ENCODE measurements at places on chromosomes 5 and 9. TPM values are rescaled to one million over a fixed set of nuclear protein-coding genes. Genes with fewer than 3 reads are reported as not detected.

CDKN2B-AS1 gene
- 6.4 TPM for total RNA-seq

GRCh38 chr5:142117579-142118151 lies 9.1 kb downstream of the NDFIP1 start:
- no peak for DNase-seq

- peak; percentile 57 for DNase-seq
Measured at GRCh38 chr9:131651599-131651998, 88.3 kb downstream of the RAPGEF1 start.

- peak; percentile 23 for DNase-seq
Measured at GRCh38 chr5:159978358-159978757, 30.6 kb upstream of the TTC1 start.

DNA sequence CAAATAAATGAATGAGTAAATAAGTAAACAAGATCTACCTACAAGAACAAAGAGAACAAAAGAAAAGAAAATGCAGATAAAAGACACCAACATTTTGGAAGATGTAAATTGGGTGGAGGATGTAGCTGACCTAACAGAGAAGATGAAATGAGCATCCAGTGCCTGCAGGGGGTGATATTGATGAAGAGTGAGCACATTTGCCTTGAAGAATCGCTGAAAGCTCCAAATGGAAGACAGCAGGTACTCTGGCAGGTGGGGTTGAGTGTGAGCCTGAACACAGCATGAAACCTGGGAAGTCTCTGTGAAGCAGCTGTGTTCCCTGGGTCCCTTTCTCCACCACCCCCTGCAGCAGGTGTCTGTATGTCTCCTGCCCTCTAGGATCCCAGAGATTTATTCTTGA lies 125.6 kb downstream of the NXNL2 start:
- peak; percentile 53 for DNase-seq

DNA sequence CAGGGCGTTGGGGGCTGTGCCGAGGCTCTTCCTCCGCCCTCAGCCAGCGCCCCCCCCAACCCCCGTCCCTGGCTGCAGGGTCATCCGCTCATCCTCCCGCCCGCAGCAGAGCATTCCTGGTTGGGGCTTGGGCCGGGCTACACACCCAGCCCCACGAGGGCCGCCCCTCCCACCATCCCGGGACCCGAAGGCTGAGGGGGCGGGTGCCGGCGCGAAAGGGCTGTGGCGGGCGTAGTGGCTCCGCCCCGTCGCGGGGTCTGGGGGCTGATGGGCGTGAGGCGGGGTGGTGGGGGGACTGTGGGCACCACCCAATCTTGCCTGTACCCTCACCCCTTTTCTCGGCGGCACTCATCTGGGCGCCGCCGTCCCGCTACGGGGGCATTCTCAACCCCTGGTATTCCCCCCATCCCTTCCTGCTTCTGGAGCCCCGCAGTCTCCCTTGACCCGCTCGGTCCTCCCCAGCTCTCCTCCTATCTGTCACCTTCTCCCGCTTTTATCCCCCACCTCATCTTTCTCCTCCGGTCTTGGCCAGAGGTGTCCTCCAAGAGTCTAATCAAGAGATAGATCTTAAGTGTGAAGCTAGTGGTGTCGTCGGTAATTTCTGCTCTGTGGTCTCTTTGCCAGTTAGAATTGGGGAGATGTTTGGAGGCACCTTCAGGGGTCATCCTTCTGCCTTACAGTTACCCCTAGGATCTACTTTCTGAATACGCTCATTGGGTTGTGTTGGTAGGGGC lies 1.6 kb downstream of the FER start:
- no peak for DNase-seq

DNA sequence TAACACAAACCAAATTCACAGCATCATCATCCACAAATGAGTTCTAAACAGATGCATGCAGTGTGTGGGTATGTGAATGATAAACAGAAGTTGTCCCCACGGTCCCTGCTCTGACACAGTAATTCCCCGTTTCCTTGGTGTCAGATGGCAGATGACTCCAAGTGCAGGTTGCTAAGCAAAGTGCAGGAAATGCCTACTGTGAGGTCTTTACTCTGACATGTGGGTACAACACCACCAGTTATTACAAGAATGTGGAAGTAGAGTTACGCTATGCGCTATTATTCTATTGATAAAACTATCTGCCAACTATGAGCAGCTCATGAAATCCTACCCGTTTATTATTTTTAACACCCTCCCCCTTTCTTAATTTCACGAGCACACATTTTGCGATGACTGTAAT lies 448.9 kb downstream of the BNC2 start:
- DNase-seq = no peak

DNA sequence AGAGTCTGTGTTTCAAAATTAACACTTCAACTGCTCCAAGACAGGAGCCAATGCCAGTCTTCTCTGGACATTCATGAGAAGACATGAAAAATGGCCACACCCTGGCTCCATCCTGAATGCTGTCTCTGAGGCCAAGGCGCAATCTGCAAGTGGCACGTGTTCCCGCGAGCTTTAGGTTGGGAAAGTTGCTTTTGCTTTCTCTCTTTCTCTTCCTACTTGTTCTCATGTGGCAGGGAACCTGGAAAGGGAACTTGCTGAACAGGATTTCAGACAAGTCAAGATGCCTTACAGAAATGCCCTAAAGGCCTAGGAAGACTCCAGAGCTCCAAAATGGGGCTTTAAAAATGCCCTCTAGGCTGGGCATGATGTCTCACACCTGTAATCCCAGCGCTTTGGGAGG lies 91.9 kb upstream of the OTULINL start:
- no peak for DNase-seq

SMIM33 gene
- total RNA-seq = not detected

DNA sequence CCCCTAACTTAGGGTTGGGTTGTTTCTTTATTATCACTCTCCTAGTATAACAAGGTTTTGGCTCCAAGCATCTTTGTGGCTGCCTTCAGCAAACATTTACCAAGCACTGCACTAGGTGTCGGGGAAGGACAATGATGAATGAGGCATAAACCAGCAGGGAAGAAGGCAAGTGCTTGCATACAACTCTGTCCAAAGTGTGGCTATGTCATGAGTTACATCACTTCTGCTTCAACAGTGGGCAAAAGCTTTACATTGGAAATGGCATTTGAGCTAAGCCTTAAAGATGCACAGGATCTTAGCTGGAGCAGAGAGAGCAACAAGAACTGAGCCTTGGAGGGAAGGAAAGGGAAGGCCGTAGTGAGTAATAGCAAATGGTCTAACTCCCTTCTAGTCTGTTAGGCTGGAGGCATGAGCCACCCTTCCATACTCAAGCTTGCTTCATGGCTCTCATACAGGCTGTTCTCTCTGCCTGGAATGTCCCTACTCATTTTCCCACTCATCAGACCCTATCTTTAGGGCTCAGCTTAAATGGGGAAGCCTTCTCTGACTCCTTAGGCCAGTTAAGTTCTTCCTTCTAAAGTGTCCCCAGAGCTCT lies 121.8 kb downstream of the SEMA6A start:
- DNase-seq = no peak

- no peak for DNase-seq
Measured at GRCh38 chr5:45691656-45692055, 4.5 kb downstream of the HCN1 start.

DNA sequence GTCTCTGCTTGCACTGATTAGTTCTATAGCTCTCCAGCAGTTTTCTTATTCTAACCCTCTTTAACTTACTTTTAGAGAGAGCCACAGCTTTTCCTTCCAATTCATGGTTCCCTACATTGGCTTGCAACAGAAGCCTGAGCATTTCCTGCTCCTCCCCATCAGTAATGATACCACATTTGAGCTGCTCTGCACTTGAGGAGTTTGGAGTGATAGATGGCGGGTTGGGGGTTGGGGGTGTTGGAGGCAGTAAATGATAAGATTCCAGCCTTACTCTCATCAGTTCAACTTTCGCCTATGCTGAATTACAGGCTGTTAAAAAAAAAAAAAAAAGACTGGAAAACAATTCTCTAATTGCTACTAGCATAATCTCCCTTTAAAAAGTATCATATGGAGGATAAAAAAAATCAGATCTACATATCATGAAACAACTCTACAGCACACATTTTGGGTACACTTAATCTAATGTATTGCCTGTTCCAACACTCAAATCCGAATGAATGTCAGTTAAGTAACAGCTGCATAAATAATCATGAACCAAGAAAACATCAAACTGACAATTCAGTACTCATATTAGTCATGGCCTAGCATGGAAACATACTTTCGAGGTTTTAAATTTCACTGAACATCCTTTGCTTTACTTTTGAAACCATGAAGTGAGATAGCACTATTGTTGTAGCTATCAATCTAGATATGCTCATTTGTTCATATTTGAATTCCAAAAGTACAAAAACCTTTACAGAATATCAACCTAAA lies 224.7 kb downstream of the NFIB start:
- DNase-seq = no peak

DNA sequence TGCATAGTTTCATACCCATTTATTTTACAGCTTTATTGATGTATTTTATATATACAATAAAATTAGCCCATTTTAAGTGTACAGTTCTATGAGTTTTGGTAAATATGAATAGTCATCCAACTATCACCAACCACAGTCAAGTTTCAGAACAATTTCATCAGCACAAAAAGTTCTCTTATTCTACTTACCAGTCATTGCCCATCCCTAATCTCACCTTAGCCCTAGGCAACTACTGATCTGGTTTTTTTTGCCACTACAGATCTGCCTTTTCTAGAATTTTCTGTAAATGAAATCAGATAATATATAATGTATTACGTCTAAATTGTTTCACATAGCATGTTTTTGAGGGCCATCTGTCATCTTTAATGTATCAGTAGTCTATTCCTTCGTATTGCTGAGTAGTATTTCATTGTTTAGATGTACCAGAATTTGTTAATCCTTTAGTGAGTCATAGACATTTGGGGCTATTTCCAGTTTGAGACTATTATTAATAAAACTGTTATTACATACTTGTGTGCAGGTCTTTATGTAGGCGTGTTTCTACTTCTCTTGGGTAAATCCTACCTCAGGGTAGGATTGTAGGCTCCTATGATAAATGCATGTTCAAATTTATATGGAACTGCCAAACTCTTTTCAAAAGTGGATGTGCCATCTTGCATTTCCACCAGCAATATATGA lies 198.5 kb upstream of the ADAMTSL1 start:
- DNase-seq = no peak

SLC4A9 gene
- total RNA-seq = not detected

- DNase-seq = peak; percentile 76
Measured at GRCh38 chr5:103744159-103744558, 181.6 kb upstream of the NUDT12 start.

RC3H2 gene
- 47.7 TPM for total RNA-seq

SNX18 gene
- 38.8 TPM for total RNA-seq

DNA sequence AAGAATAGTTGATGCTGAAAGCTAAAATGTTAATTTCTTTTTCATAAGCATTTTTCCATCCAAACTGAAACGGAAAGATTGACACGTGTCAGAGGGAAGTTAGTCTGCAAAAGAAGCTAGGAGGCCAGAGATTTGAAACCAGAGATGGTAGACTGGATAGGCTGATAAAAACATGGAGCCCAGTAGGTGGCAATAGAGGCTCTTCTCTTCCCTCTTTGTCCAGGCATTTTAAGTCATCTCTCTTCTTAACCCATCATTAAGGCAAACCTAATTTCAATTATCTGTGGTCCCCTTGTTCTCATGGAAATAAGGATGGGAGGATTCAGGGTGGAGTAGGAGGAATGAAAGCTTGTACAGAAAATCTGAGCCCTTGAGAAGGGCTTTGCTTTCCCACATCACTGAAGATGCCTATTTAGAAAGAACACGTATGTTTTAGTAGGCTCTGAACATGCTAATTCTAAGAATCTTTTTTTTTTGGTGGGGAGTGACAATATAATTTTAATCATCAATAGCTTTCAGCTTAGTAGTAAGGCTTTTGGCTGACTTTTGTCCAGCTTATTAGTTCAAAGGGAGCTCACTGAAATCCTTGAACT lies 66.6 kb downstream of the ZNF474 start:
- DNase-seq = peak; percentile 74

DNA sequence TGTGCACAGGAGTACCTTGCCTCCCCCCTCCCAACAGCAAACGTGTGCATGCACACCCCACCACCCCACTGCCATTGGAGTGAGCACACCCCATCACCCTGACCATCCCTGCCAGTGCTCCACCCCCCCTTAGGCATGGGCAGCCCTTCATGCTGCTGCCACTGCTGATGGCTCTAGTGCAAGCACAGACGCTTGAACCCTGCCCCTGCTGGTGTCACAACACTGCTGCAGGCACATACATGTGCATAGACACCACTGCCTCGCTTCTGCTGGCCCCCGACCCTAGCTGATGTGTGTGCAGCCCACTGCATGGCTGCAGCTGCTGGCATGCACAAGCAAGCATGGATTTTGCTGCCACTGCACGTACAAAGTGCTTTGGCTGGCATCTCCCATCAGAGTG lies 16.0 kb upstream of the RGS7BP start:
- no peak for DNase-seq

DNA sequence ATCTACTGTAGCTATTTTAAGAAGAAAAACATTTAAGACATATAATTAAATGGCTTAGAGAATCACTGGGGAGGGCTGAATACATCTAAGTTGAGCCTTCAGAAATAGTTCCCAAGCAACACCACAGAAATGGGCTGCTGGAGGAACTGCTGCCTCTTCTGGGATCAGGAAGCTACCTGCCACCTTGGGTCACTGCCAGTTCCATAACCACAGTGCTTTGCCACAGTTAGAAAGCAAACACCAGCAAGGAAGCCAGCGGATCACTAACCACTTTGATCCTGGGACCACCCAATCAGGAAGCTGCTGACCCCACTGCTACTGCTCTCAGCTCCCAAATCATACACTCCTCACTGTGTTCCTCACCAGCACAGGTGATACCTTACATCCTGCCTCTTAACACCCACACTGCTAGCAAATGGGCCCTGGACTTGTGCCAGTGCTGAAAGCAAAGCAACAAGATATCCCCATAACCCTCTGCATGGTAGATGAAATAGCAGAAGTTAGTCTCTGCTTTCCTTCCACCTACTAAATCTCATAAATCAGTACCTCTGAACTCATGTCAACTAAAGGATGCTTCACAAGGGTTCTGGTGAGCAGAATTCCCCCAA lies 346.9 kb downstream of the DEPDC1B start:
- no peak for DNase-seq

DNA sequence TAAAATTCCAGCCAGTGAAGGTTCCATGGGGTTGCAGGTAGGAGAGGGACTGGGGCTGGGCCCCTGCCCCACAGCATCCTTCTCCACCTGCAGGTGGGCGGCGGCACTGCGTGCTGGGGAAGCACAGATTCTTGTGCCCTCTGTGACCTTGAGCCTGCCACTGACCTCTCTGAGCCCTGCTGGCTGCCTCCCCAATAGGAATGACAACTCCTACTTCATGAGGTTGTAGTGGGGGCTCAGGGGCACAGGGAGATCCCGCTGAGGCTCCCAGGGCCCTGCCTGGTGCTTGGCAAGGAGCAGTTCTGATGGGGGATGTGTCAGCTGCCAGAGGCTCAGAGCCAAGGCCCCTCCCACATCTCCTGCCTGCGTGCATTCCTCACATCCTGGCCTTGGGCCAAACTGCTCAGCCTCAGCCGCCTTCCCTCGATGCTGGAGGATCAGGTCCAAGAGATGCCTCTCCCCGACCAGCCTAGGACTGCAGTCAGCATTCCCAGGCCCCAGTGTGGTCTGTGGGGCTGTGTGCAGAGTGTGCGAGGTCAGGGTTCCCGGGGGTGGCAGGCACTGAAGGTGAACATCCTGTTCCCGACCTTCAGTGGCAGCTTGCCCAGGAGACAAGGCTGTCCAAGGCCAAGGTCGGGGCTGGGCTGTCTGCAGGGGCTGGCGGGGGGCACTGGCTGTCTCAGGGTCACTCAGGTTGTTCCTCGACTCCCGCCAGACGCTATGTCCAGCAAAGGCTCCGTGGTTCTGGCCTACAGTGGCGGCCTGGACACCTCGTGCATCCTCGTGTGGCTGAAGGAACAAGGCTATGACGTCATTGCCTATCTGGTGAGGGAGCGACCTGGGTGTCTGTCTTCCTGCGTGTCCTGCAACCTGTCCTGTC lies 7.0 kb downstream of the ASS1 start:
- peak; percentile 97 for DNase-seq

NDST1 gene
- total RNA-seq = 39.3 TPM

MYMK gene
- total RNA-seq = not detected
